KBM-7 (cell line): ENCODE measurements at places on chromosomes 7 and 10.
A peak's percentile ranks its signal among the peaks of the same experiment; 100 is the strongest.

GRCh38 chr10:21501731-21502347, 23.6 kb downstream of the SKIDA1 start:
- no peak for DNase-seq

DNA sequence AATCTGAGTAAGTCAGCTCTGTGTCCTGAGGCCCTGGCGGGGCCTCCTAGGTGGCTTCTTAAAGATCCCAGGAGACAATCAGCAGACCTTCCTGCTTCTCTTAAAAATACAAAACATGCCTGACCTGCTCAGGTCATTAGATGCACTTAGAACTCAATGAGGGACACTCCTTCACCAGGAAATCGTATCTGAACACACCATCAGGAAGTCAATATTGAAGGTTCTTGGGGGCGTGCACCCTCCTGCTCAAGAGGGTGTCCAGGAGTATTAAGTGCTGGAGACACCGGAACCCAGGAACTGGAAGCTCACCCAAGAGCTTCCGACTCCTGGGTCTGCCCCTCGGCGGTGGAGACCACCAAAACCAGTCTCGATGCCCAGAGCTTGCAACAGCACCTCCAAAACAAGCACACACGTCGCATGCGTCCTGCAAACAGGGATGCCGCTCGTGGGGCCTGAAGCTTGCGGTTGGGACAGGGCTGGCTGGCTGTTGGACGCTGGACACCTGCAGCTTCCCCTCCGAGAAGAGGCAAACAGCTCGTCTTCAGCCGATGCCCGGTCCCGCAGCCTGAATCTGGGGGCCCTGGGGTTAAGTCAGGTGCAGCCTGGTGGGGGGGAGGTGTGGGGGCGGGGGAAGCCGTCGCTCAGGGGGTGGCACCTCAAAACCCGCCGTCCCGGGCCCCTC, 803 bp downstream of the RAPGEF5 start:
- DNase-seq: no peak

- DNase-seq: no peak
Observed at GRCh38 chr10:14396411-14397048, 65.8 kb upstream of the FRMD4A start.

GRCh38 chr7:102425639-102426267, 7.6 kb upstream of the ORAI2 start:
- peak; percentile 45 for DNase-seq

- no peak for DNase-seq
Observed at GRCh38 chr7:106768324-106768751, 96.7 kb upstream of the PIK3CG start.

- no peak for DNase-seq
Observed at GRCh38 chr7:146700015-146700560, 583.5 kb downstream of the CNTNAP2 start.

- DNase-seq: no peak
Observed at GRCh38 chr7:6200971-6201370, 71.5 kb downstream of the CYTH3 start.
